ENCODE measurements at places on chromosomes 3 and 15.

- no peak for DNase-seq
These were observed 41.1 kb upstream of the MYZAP start for GRCh38 chr15:57550640-57551039.

- no peak for DNase-seq
These were observed 65.8 kb downstream of the CTNNB1 start for GRCh38 chr3:41265011-41265545.

- DNase-seq: no peak
These were observed 25.9 kb upstream of the UACA start for GRCh38 chr15:70789213-70789612.

GRCh38 chr3:49124991-49125670 lies 4.5 kb upstream of the USP19 start:
- DNase-seq: peak; percentile 28
